ELR (cell line): ENCODE measurements at places on chromosomes 5 and 9.
A peak's percentile ranks its signal among the peaks of the same experiment; 100 is the strongest.

- no peak for DNase-seq
Observed at GRCh38 chr9:115466756-115467155, 348.8 kb upstream of the TNC start.

- DNase-seq = no peak
Observed at GRCh38 chr9:124725068-124725452, 46.1 kb downstream of the NR6A1 start.

GRCh38 chr9:80025131-80025530 lies 453.4 kb downstream of the TLE4 start:
- DNase-seq = no peak

GRCh38 chr5:107545486-107545885 lies 125.3 kb downstream of the EFNA5 start:
- DNase-seq = no peak

DNA sequence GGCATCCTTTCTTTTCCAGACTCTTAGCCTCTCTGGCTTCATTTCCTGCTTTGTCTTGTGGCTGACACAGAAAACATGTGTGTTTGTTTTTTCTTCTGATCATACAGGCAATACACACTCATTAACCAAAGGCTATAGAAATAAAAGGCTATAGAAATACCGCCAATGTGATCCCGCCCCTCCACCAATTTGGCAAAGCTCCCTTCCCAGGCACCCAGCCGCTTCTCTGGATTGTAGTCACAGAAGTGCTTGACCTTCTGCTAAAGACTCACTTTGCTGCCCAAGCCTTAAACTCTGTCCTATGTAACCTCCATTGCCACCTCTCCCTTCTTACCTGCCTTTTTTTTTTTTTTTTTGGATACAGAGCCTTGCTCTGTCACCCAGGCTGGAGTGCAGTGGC lies 5.3 kb downstream of the TXNDC15 start:
- no peak for DNase-seq

DNA sequence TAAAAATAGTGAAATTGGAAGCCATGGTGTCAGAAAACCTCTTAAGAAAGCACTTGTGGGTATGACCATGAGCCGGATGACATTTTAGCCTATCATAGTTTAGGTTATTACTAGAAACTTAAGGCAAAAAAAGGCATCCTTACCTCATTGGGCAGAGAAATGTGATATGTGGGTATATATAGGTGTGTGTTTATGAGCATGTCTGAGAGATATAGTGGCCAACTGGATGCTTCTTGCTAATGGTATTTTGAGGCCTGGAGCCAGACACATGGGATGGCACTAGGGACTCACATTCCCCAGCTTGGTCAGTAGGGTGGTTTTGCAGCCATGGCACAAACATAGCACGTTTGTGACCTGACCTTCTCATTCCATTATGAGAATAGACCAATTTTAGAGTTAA lies 295.6 kb upstream of the MEF2C start:
- no peak for DNase-seq

DNA sequence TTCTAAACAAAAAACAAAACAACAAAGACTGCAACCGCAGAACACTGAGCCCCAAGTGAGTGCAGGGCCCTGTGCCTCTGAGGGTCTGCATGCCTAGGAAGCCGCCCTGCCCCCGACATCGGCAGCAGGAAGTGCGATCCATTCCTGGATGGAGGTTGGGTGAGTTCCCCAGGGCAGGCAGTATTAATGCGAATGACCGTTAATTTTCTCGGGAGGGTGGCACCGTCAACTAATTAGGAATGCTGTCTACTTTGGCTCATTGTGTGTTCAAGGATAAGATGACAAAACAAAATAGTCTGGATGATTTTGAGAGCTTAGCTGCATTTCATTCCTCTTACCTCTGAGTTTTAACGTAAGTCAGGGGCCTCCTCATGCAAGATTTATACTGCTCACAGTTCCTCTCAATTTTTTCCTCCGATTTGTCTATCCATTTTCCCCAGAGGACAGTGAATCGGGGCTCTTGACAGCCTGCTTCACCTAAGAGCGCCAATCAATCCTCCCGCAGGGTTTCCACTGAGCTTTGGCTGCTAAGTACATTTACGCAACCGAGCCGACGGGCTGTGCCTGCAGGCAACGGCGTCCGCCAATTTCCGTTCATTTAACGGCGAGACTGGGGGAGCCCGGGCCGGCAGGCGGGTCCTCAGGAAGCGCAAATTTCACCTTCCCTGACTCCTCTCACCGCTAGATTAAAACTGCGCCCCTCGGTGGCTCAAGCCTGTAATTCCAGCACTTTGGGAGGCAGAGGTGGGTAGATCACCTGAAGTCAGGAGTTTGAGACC lies 2.9 kb upstream of the NXNL2 start:
- peak; percentile 90 for DNase-seq

GRCh38 chr9:17531642-17532254 lies 47.1 kb upstream of the SH3GL2 start:
- DNase-seq = peak; percentile 70

DNA sequence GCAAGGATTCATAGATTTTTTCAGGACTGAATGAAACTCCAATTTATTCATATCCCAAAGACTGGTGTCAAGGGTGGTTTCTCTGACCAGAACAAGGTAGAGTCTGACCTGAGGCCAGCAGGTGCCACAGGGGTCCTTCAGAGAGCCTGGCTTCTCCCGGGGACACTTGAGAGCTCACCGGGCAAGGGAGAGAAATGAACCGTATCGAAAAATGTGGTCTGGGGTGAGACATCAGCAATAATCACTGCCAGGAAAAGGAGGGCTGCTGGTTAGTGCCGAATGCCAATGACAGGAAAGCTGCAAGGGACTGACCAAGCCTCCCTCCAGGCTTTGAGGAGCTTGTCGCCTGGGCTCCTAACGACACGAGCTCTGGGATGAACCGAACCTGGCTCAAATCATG lies 142.7 kb downstream of the TTLL11 start:
- DNase-seq = no peak

DNA sequence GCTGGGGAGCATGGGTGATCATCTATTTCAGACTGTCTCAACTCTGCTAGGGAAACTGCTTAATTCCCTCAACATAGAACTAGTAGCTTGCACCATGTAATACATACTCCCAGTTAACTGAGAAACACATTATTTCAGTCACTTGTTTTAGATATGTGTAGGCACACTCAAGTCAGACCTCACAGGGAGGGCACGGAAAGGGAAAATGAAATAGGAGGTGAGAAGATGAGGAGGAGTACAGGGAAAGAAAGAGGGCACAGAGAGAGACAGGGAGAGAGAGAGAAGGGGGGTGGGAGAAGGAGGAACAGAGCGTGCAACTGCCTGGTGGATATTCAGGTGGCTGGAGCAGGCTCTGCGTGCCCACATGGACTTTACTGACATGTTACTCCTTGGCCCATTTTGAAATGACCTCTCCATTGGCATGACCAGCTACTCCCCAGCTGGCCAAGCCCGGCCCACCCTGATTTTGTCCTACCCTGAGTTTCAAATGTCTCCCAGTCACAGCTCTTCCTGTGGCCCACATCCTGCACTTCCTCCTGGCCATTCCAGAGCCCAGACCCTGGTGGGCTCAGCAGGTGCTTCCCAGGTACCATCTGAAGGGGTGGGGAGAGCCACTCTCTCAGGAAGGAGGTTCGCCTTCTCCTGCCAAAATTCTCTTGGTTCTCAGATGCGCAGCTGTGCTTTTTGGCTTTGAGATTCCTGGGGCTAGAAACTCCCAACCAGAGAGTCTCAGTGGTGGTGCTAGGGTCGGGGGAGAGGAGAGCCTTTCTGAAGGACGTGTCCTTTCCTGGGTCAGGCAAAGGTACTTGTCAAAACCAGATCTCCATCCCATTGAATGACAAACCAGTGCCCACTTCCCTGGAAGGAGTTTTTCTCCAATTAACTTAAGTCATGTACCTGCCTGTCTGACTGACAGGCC lies 229.4 kb downstream of the FSTL4 start:
- no peak for DNase-seq

DNA sequence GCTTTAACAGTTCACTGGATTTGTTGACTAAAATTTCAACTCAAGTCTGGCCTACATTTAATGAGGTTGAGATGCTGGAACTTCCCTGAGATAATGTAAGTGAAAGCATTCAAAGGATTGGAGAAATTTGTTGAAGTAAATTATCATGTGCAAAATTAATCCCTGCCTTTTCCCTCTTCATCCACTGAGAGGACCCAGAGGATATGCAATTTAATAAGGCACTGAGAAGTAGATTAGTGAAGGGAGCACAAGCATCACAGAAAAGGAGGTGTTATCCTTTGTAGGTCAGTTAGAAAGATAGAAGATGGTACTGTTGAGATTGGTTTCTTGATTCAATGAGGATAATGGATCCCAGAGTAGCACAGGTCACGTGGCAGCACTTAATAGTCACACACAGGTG lies 42.6 kb upstream of the ANKRD31 start:
- DNase-seq = no peak

- no peak for DNase-seq
Observed at GRCh38 chr5:86228147-86228546, 389.6 kb upstream of the COX7C start.

GRCh38 chr5:96228408-96228807 lies 204.6 kb downstream of the PCSK1 start:
- peak; percentile 83 for DNase-seq

DNA sequence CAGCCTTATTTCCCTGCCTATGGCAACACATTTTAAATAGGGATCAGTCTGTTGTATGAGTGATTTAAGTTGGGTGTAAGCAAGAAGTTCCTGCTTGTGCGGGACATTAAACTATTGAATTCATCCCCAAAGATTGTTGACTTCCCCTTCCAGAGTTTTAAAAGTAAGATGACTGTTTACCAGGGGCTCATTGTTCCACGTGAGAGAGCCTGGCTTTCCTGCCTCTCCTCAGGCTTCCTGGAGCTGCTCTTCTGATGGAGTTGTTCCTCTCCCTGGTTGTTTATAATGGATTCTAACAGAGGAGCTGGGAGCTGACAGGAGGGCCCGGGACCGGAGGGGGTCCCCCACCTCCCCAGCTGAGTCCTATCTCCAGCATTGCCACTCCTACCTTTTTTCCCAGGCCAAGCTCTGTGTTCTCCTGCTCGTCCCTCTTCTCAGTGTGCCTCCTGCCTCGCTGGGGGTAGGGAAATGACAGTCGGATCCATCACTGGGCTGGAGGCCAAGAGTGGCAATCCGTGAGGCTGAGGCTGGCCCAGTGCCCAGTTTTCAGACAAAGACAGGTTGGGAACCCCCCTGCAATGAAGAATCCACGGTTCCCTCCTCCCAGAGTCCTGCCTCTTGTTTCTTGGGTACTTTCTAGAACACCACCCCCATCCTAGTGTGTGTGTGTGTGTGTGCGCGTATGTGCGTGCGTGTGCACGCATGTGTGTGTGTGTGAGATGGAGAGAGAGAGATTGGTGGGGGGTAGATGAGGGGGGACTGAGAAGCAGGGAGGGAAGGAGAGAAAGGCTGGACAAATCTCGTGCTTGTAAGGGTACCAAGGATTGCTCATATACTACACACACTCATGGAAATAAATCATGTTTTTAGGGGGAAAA lies 123.7 kb upstream of the NFIB start:
- DNase-seq = no peak

DNA sequence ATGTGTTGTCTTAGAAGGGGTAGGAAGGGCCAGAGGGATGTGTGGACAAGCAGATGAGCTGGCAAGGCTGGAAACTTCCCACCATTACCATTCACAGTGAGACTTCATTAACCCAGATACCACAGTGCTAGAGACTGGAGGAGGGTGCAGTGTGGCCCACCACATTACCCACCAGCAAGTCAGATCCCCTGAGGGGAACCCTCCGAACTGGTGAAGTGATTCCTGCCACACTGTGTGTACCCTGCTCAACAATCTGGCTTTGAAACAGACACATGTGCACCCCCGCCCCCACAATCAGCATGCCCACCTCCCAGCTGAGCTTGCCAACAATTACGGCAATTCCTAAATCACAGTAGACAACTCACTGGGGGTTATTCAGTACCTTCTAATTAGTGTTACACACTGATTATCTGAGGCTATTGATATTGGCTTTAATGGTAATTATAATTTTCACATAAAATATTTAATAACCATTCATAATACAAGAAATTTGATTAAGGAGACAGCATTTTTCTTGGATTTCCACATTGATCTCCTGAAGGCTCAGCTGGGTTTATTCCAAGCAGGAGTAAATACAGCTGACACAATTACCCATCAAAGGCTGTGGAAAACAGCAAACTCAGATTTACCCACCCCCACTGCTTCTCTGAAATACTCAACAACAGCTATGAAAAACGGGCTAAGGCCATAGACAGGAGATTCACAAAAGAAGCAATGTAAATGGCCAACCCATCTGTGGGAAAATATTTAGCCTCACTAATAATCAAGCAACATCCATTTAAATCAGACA lies 169.3 kb upstream of the FSTL4 start:
- no peak for DNase-seq

- no peak for DNase-seq
Observed at GRCh38 chr9:32741706-32742105, 41.6 kb upstream of the TMEM215 start.
